ENCODE measurements at places on chromosomes 5 and 9.

- DNase-seq = no peak
Measured at GRCh38 chr9:104247899-104248460, 153.9 kb downstream of the SMC2 start.

DNA sequence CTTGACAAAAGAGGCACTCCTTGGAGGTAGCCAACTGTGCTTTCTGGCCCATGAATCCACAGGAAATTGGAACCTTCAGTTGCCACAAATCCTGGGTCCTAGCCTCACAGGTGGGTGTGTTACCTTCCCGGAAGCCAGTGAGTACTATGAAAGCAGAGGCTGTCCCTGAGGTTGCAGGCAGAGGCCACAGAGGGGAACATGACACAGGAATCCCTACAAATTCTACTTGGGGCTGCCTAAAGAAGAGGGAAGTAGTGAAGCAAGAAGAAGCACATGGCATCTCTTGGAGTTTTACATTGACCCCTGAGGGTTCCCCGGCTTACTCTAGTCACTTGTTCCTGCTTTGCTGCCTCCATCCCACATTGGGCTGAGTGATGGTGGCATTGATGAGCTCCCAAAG lies 2.6 kb downstream of the SLC22A5 start:
- no peak for DNase-seq

DNA sequence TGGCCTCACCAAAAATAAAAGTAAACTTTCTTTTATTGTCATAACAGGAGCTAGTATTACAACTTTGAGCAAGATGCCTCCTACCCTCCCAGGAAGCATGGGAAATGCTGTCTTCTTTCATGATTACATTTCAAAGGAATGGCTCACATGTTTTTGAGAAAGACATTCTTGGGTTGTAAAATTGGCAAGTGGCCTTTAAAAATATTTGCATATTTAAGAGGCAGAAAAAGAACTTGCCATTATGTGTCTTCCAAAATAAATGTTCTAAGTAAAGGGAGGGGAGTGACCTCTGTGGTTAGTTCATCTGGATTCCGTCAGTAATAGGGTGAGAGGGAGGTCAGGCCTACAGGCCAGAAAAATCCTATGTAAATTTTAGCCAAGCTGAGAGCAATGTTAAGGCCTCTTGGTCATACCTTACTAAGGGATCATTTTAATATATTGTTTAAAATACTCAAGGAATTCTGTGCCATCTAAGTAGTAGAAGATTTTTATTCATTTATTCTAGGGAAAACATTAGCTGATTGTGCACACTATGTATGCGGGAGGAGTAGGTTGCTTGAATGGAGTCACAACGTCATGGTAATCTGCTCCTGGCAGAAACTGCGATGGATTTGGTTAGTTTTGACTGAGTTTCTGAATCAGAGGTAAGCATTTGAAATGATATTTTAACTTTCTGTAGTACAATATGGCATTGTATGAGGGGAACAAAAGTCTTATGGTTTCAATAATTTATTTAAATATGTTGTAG lies 1485.7 kb upstream of the CDH9 start:
- peak; percentile 92 for DNase-seq

DNA sequence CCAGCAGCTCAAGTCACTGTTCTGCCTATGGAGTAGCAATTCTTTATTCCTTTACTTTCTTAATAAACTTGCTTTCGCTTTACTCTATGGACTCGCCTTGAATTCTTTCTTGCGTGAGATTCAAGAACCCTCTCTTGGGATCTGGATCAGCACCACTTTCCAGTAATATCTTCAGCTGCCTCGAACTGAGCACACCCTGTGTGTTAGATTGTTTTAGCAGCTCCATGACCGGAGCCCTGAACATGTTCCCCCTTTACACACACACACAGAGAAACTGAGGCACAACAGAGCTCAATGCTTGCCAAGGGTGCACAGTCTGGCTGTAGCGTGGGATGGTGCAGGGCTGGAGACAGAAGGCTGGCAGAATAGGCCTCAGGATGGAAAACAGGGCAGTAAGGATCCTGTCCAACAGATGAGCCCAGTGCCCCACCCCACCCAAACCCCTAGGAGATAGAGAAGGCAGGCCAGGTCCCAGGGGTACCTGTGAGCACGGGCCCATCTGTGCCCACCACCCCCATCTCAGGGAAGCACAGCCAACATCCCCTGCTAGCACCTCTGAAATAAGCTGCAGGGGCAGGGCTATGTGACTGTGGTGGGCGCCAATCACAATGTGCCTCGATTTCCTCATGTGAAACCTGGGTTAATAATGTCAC lies 27.9 kb downstream of the BICD2 start:
- no peak for DNase-seq

- no peak for DNase-seq
Measured at GRCh38 chr5:143001764-143002351, 231.7 kb downstream of the ARHGAP26 start.

DNA sequence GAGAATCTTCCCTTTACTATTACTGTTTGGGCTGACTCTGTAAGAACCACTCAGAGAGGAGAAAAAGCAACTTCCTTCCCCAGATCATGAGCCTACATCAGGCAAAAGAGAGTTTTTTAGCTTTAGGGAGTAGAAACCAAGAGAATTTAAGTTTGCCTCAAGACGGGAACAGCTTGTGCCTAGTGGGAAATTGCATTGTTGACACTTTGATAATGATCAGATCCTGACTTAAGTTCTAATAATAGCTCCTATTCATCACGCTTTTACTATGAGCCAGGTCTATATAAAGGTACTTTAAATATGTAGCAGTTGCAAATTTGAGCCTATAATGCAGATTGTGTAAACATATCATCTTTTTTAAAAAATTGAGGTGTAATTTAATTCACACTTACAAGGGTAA lies 298.2 kb downstream of the MAN2A1 start:
- DNase-seq = peak; percentile 21

GRCh38 chr5:161630948-161631347 lies 54.6 kb upstream of the GABRA6 start:
- DNase-seq = no peak

DNA sequence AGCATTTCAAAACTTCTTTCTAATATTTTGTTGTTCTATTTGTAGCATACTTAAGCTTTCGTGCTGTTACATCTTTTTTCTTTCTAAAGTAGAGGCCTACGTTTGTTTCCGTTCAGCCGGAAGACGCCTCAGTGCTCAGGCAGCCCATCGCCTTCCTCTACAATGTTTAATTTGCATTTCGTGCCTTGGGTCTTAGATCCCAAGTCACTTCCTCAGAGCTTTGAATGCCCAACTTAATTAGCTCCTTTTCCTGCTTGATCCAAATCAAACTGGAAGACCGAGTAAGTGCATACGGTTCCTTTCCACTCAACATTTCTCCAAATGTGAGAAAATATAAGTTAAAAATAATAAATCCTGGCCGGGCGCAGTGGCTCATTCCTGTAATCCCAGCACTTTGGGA lies 43.2 kb downstream of the MRPL36 start:
- no peak for DNase-seq

DNA sequence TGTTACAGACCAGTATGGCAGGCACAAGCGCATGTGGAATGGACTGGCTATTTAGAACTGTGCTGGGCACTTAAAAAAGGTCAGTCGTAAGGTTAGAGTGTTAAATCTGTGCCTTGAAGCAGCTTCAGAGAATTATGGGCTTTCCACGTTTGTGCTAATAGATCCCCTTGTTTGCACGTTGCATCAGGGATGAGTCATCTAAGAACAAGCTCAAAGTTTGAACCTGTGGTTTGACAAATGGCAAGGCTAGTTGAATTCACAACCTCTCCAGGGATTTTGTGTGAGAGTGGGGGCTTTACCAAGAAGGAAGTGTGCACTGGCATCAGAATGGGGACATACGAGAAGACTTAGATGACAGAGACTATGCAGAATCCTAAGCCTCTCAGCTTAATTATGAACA lies 249.6 kb downstream of the IRX1 start:
- DNase-seq = no peak

GRCh38 chr9:111917980-111918379 lies 21.4 kb downstream of the UGCG start:
- DNase-seq = no peak

GRCh38 chr5:150082374-150082773 lies 4.0 kb downstream of the CSF1R start:
- DNase-seq = no peak

DNA sequence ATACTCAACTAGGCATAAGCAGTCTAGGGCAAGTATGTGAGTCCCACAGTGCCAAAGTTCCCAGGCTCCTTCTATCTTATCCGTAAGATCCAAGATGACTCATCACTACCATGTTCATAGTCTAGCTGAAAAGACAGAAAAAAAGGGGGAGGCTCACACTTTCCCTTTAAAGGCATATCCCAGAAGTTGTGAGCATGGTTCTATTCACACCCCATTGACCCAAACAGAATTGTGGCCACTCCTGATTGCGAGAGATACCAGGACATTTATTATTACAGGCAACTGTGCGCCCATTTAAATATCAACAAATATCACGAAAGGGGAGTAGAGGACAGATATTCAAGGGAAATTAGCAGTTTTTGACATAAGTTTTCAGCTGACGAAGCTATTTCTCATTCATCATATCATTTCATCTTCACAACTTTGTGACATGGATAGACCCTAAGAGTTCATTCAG lies 8.1 kb upstream of the PFDN1 start:
- peak; percentile 86 for DNase-seq

GRCh38 chr5:37849641-37850040 lies 9.8 kb upstream of the GDNF start:
- no peak for DNase-seq

DNA sequence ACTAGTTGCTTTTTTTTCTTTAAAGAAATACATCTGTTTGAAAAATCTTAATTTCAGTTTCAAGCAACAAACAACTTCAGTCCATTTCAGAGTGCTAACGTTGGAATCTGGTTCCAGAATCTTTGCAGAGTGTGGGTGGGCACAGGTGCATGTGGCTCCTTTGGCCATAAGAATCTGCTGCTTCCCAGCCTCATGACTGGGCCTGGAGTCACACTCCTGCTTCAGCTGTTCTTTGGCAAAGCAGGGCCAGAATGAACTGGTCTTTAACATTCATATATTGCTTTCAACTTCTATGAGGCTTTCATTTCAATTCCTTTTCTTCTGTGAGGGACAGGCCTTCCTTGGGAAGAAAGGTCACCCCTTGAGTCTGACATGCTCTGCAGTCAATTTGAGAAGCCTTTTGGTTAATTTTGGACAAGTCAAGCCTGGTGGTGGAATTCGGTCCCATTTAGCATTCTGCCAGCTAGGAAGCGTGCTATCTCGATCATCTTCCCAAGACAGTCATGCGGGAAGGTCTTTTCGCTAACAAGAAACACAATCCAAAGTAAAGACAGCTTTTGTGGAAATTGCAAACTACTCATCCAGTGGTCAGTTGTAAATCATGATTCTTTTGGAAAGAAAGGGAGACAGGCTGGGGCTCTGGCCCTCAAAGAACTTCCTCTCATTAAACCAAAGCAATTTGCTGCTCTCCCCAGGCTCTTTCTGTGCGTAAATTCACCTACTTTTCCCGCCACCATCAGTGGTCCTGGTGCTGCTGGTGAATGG lies 55.2 kb downstream of the SLC1A3 start:
- no peak for DNase-seq

DNA sequence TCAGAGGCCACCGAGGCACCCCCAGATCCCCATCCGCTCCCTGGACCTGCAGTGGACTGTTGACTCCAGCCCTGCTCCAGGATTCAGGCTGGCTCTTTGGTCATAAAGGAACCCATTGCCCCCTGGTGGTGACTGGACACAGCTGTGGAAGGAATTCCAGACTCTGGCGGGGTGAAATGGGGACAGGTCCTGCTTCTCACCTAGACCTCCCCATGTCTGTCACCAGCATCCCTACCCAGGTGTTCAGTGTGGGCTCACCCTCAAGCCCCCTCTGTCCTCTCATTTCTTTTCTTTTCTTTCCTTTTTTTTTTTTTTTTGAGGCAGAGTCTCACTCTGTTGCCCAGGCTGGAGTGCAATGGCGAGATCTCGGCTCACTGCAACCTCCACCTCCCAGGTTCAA lies 25.5 kb upstream of the STXBP1 start:
- DNase-seq = peak; percentile 91

- no peak for DNase-seq
Measured at GRCh38 chr9:131259916-131260597, 16.3 kb downstream of the FAM78A start.

- DNase-seq = peak; percentile 53
Measured at GRCh38 chr5:113232667-113233066, 202.1 kb downstream of the TSSK1B start.

GRCh38 chr9:22049411-22049810 lies 40.3 kb upstream of the CDKN2B start:
- DNase-seq = no peak

GRCh38 chr9:123835821-123836220 lies 94.1 kb downstream of the DENND1A start:
- no peak for DNase-seq

- no peak for DNase-seq
Measured at GRCh38 chr5:82702046-82702445, 375.1 kb downstream of the TMEM167A start.

- DNase-seq = no peak
Measured at GRCh38 chr5:160537116-160537515, 115.5 kb downstream of the PTTG1 start.

GRCh38 chr9:119050281-119050680 lies 319.0 kb downstream of the BRINP1 start:
- no peak for DNase-seq

DNA sequence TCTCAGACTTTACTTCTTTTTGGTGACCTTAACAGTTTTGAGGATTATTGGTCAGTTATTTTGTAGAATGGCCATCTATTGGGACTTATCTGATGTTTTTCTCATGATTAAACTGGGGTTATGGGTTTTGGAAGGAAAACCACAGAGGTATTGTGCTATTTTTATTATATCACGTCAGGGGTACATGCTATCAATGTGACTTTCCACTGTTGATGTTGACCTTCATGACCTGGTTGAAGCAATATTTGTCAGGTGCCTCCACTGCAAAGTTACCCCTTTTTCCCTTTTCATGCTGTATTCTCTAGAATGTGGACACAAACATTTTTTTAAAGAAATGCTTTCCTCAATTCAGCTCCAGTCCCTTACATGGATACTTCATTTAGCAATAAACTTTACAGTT lies 152.8 kb upstream of the TSLP start:
- no peak for DNase-seq

DNA sequence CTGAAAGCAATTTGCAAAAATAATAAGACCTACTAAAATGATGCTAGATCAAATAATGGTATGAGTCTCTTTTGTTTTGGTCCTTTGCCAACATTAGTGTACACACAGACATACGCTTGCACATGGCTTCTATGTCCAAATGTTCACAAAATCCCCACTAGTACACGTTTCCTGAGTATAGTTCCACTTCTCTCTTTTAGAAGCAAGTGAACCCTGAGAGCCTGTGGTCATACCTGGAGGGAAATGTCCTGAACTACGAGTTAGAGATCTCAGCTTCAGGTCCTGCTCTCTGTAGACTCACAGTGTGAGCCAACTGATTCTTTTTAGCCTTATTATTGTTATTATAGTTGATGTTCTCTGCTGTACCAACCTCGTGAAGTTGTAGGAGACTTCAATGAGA lies 47.3 kb upstream of the ACTBL2 start:
- DNase-seq = no peak

All from cardiac muscle cell (in vitro differentiated cells and primary cell).